SK-MEL-5 (cell line): ENCODE measurements at places on chromosomes 2 and 18.

DNA sequence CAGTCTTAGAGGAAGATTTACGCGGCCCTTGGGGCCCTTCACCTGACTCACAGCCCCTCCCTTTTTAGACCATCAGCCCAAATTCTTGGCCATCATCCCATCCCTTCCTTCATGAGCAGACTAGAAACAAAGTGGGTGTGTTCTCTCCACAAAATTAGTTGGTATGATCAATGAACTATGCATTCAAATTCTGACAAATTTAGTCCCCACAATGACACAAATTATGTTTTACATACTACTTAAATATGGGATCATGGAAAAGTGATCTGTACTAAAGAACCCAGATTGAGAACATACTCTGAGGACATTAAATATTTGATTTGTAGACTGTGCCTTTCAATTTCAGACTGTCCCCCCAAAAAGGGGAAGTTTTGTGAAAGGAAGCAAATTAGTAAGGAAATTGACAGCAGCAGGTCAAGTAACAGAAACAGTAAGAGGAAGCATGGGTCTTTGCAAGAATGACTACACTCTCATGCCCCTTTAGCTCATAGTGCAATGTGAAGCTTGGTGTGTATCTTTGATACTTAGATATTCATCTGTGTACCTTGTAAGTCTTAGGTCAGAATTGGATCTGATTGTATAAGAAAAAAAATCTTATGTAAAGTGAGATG lies 2.2 kb upstream of the MAPRE2 start:
- no peak for DNase-seq

DNA sequence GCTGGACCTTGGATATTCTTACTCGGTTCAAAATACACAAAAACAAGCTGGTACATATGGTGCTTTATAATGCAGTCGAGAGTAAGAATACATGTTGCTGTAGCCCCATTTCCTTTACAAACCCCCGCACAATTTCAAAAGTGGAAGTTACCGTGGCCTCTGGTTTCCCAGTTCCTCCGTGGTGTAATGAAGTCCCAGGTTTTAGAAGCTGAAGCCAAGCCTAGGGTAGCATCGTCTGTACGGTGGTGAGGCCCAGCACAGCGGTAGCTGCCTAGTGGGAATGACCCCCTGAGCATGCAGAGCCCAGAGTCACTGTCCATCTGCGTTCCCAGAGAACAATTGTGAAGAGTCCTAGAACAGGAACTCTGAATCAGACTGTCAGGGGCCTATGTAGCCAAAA lies 171.8 kb downstream of the ASXL3 start:
- no peak for DNase-seq

DNA sequence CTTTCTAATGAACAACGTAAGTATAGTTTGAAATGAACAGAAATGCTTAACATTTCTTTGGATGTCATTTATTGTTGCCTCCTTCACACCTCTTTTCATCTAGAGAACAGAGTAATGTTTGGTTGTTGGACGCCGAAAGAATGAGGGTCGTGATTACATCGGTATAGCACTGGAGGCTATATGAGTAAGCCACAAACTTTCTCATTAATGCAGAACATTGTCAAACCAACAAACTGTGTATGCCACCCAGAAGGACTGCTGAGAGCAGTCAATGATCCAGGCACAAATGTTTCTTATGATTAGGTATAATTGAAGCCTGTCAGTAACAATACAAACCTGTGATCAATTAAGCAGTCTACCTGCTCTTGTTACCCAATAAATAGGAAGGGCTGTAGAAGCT lies 1494.7 kb upstream of the NXPH2 start:
- no peak for DNase-seq

- DNase-seq, result no peak
Measured at GRCh38 chr2:216765761-216766262, 70.5 kb upstream of the IGFBP5 start.

GRCh38 chr2:201701646-201702045 lies 3.2 kb upstream of the MPP4 start:
- no peak for DNase-seq

- no peak for DNase-seq
Measured at GRCh38 chr2:148623086-148623485, 21.5 kb upstream of the EPC2 start.

- no peak for DNase-seq
Measured at GRCh38 chr18:44536046-44536445, 144.6 kb upstream of the SETBP1 start.

DNA sequence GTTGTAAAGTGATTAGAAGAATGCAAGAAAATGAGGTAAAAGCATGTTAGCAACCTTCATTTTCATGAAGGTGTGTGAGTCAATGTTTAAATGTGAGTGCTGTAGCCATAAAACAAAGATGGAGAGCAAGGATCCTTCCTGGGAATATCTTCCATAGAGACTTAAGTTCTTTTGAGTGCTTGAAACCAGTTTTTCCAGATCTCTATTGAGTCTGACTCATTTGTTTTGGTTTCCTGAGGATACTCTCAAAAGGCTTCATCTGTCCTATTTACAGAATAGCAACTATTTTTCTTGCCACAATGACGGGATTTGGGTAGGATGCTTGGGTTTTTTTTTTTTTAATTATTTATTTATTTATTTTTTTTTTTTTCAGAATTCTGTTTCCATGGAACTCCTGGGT lies 45.9 kb upstream of the ASB1 start:
- no peak for DNase-seq

GRCh38 chr2:239153806-239154591 lies 246.8 kb downstream of the HDAC4 start:
- DNase-seq, result no peak

GRCh38 chr18:25080211-25080610 lies 271.8 kb downstream of the ZNF521 start:
- no peak for DNase-seq

- no peak for DNase-seq
Measured at GRCh38 chr18:73626221-73626620, 521.4 kb downstream of the FBXO15 start.

DNA sequence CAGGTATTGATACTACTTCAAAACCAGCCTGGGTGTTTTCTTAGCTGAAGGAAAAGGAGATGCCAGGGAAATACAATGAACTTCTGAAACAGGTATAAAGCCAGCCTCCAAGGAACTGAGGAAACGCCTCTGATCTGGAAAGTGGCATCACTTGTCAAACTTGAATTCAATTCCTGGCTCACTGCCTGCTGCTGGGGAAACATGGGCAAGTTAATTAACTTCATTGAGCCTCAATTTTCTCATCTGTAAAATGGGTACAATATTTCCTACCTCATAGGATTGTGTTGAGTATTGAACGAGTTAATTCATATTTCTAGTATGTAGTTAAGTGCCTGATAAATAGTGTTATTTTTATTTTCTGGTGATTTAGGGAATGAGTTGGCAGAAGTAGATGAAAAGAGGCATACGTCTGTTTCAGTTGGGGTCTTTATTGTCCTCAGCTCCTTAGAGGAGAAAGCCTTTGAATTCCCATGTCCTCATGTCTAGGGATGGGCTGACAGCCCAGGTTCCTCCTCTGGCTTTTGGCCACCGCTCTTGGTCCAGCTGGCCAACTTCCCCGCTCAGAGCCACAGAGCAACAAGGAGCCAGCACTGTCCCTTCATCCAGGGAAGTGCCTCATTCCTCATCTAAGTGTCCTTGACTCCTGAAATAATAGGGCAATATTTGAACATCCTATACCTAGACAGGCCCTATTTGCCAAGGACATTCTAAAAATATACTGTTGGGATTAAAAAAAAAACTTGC lies 210.5 kb upstream of the GATA6 start:
- no peak for DNase-seq

DNA sequence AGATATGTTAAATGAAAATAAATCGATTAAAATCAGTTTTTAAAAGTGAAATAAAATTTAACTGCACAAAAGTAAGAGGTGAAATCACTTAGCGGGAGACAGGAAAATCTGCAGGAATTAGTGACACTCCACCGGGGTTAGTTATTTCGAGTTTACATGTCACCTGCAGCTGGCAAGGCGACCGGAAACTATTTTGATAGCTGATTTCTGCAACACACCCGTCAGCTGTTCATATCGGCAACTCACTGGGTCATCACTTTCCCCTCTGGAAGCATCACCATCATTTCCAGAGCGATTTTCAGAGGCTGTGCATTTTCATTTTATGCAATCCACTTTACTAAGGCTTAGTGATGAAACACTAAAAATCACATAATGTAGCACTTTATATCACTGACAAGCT lies 52.9 kb downstream of the PXDN start:
- DNase-seq, result no peak

- DNase-seq, result no peak
Measured at GRCh38 chr2:235098736-235099494, 147.1 kb downstream of the SH3BP4 start.

DNA sequence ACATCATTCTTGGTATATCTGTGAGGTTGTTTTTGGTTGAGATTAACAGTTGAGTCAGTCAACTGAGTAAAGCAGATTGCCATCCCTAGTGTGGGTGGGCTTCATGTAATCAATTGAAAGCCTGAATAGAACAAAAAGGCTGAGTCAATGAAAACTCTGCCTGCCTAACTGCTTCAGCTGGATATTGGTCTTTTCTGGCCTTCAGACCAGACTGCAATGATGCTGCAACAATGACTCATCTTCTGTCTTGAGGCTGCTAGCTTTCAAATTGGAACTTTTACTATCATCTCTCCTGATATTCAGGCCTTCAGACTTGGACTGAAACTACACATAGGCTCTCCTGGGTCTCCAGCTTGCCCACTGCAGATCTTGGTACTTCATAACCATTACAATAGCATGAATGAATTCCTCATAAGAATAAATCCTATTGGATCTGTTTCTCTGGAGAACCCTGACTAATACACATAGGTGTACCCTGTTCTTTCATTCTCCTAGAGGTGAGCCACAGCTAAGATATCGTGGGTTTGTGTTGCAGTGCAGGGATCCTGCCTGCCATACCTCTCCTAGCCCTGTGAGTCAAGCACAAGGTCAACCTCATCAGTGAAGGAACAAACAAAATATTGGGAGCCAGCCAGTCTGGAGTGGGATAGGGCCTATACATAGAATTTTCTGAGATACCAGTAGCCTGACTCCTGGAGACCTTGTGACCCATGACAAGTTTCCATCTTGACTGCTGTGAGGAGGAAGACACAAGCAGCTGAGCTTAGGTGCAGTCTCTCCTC lies 473.8 kb downstream of the DCC start:
- no peak for DNase-seq

GRCh38 chr2:128773641-128774319 lies 455.1 kb upstream of the HS6ST1 start:
- DNase-seq, result no peak

GRCh38 chr2:10490806-10491291 lies 42.7 kb upstream of the ODC1 start:
- no peak for DNase-seq

DNA sequence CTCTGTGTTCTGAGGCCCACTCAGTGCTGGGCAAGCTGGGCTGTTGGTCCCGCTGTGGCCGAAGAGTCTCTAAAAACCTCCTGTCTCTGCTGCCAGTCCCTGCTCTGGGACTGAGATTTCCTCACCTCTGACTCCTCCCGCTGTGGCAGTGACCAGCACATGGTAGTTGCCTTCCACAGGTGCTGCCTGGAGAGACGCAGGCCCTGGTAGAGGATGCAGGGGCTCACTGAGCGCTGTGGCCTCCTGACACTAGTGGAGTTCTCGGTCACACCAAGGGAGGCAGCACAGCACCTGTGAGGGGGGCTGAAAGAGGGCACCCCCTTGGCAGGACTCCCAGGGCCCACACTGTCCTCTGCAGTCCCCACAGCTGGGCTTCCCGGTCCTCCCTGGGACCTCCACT lies 3.8 kb upstream of the ASB1 start:
- no peak for DNase-seq

- DNase-seq, result no peak
Measured at GRCh38 chr2:241364781-241365180, 8.7 kb downstream of the FARP2 start.

GRCh38 chr18:7830468-7830867 lies 263.4 kb downstream of the PTPRM start:
- DNase-seq, result peak; percentile 81

DNA sequence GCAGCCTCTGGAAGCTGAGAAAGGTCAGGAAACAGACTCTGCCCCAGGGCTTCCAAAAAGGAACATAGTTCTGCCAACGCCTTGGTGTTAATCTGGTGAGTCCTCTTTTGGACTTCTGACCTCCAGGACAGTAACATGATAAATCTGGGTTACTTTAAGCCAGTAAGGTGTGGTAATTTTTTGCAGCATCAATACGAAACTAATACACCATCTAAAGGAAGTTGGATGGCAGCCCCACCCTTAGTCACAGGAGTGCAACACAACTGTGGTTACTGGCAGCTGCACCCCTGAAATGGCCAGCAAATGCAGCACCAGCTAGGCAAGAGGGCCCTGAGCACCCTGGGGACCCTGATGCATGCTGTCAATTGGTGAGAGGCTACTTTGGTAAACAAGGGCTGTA lies 25.8 kb downstream of the CREG2 start:
- no peak for DNase-seq

GRCh38 chr2:173555833-173556232 lies 201.2 kb downstream of the CDCA7 start:
- DNase-seq, result no peak

GRCh38 chr18:79485788-79486355 lies 90.1 kb downstream of the NFATC1 start:
- DNase-seq, result no peak

DNA sequence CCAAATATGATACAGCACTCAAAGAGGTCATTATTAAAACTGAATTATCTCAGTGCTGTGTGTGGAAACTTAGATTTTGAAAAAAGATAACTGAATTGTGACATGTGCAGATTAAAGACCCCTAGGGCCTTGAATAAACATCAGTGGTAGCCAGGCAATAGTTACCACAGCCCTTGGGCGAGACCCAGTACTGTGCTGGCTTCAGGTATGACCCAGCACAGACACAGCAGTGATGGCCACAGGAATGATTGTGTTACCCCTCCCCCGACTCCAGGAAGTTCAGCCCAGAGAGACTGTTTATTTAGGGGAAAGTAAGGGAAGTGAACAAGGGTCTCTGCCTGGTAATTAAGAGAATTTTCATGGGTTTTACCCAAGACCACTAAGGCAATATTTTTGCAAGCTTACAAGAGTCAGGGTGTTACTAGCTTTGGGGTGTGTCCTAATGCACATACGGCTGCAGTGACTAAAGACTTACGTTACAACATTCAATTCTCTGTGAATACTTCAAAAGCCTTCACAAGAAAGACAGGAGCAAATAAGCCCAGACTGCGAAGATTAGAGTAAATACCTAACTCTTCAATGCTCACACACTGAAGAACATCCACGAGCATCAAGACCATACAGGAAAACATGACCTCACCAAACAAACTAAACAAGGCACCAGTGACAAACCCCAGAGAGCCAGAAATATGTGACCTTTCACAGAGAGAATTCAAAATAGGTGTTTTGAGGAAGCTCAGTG lies 28.2 kb upstream of the ITGAV start:
- DNase-seq, result no peak
